ENCODE measurements at places on chromosomes 6 and 20.
A peak's percentile ranks its signal among the peaks of the same experiment; 100 is the strongest.

- peak; percentile 8 for DNase-seq
These were observed 113.9 kb upstream of the SLC35B3 start for GRCh38 chr6:8549074-8549790.

- peak; percentile 38 for DNase-seq
These were observed 107.4 kb downstream of the SCML4 start for GRCh38 chr6:107716688-107717089.

GRCh38 chr6:35067234-35067633 lies 73.9 kb downstream of the TCP11 start:
- DNase-seq = no peak

GRCh38 chr6:14883921-14884320 lies 361.9 kb upstream of the JARID2 start:
- peak; percentile 21 for DNase-seq

DNA sequence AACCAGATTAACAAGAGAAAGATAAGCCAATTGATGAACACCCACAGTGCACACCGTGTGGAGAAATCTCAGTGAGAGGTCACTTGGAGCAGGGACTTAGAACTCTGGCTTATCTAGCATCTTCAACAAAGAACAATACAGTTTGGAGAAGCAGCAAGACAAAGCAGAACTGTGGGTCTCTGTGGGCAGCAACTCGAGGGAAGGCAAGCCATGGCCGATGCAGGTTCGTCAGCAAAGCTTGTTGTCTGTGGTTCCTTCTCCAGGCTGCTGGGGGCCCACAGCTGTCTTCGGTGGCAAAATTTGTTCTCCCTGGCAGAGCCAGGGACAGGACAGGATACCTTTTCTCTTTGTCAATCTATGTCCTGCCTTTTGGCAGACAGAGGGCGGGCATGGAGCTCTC lies 22.1 kb downstream of the RPP40 start:
- no peak for DNase-seq

GRCh38 chr6:166707045-166707444 lies 80.0 kb upstream of the RPS6KA2 start:
- peak; percentile 21 for DNase-seq

GRCh38 chr6:72739368-72739779 lies 117.5 kb downstream of the KCNQ5 start:
- DNase-seq = no peak

- DNase-seq = no peak
These were observed 243.0 kb upstream of the RIN2 start for GRCh38 chr20:19515074-19515473.

- DNase-seq = no peak
These were observed 93.4 kb downstream of the HIVEP2 start for GRCh38 chr6:142851601-142852000.

DNA sequence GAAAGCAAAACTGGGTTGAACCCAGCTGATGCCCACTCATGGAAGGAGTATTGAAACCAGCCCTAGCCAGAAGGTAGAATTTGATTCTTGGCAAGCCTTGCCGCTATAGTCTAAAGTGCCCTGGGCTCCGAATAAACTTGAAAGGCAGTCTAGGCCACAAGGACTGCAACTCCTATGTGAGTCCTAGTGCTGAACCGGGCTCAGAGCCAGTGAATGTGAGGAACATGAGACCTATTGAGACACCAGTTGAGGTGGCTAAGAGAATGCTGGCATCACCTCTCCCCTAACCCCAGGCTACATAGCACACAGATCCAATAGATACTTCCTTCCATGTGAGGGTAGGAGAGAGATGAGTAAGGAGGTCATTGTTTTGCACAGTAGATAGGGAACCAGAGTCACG lies 3.5 kb upstream of the DEFB110 start:
- no peak for DNase-seq

DNA sequence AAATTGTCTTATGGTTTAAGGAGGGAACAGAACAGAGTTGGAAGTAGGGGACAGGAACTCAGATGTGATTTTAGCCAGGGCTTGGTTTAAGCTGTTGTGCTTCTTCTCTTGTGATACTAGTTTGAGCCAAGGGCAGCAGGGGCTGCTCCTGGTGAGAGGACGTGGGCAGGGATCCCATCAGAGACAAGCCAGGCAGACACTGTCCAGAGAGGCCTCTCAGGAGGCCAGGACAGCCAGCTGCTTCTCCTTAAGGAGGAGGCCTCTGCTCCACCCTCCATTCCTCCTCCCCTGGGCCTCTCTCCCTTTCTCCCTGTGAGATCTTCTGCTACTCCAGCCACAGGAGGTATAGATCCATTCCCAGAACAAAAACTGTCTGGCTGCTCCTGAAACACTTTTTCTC lies 108.4 kb upstream of the MLN start:
- no peak for DNase-seq

GRCh38 chr6:154650351-154650750 lies 82.9 kb upstream of the SCAF8 start:
- no peak for DNase-seq

GRCh38 chr6:53924277-53924676 lies 129.5 kb downstream of the LRRC1 start:
- no peak for DNase-seq

GRCh38 chr6:72715119-72715518 lies 93.3 kb downstream of the KCNQ5 start:
- no peak for DNase-seq
